Umbilical cord (tissue), 2 donors: ENCODE measurements at places on chromosomes 5 and 9.

GRCh38 chr9:114433086-114433485 lies 45.3 kb upstream of the AKNA start:
- DNase-seq: no peak

DNA sequence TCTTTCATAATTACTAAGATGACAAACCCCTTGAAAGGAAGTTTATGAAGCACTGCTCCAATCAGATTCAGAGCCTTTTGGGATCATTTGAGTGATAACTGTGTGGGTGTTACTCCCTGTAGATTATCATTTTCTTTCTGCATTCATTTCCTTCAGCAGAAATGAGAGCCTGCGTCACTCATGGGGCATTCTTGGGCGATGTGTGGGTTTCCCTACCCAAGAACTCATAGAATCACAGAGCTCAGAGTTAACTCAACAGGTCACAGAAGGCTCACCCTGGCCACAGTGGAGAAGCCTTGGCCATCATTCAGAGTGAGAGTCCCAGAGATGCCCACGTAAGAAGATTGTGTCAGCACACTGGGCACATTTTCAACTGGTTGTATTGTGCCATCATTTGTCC lies 401.9 kb downstream of the TLE4 start:
- DNase-seq: no peak

GRCh38 chr5:129857116-129857515 lies 47.1 kb upstream of the CHSY3 start:
- peak; percentile 55 for DNase-seq

- DNase-seq: no peak
These were observed 32.9 kb upstream of the ENTREP1 start for GRCh38 chr9:69292078-69292477.
